Stimulated activated CD8-positive, alpha-beta memory T cell treated with anti-CD3 and anti-CD28 coated beads, Interleukin-7, amount 100 ng/mL, for 4 hours (primary cell): ENCODE measurements at places on chromosomes 5 and 9.

- no peak for DNase-seq
Observed at GRCh38 chr9:112179816-112180215, 4.7 kb upstream of the SUSD1 start.

DNA sequence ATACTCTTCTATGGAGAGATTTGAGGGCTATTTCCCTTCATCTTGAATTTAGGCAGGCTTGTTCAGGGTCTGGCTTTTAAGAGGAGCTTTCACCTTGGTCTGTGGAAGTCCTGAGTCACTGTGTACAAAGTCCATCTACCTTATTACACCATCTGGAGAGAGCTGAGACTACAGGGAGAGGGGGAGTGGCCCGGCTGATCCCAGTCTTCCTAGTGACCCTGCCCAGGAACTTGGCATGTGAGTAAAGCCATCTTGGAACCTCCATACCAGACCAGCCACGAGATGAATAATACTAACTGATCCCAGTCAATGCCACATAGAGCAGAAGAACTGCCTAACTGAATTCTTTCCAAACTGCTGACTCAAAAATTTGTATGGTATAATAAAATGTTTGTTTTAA is 8.4 kb upstream of the IL6ST start:
- DNase-seq = no peak

- no peak for DNase-seq
Observed at GRCh38 chr5:174645677-174646076, 78.7 kb upstream of the MSX2 start.

- DNase-seq = no peak
Observed at GRCh38 chr5:135185481-135186065, 151.5 kb upstream of the PITX1 start.

GRCh38 chr9:130030651-130031127 is 12.3 kb downstream of the FNBP1 start:
- DNase-seq = no peak

- DNase-seq = no peak
Observed at GRCh38 chr9:136552117-136552703, 6.4 kb upstream of the NOTCH1 start.

DNA sequence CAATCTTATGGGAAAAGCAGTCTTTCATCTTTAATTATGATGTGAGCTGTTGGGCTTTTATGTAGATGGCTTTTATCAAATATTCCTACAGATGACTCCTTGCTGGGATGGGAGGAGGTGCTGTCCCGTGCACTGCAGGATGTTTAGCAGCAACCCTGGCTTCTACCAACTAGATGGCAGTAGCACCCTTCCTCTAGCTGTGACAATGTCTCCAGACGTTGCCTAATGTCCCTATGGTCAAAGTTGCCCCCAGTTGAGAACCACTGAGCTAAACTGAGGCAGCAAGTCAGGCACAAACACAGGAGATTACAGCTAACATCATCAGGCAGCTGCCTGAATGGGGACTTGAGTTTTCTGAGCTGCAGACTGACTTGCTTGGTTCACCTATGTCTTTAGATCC is 401.9 kb upstream of the PDE4D start:
- no peak for DNase-seq

DNA sequence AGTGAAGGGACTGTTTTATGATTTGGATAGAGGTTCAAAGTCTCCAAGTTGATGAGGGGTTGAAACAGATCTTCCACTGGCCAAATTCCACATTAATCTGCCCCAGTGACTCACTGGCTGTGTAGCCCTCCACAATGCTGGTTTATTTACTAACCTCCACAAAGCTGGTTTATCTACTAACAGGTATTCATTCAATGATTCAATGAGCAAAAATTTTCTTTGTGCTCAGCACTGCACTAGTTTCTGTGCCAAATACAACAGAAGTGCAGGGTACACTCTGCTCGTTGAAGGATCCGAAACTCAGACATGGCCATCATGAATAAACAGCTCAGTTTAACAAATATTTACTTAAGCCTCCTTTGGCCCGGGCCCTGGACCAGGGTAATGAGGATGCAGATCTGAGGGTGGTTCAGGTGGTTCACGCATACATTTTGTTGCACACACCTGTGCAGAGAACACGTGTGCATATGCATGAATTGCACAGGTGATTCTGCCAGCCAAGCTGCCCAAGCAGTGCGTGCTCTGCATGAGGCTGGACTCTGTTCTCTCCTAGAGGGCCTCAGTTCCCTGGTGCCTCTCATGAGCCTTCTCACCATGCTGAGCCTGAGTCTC is 71.0 kb downstream of the SH3PXD2B start:
- DNase-seq = no peak

- DNase-seq = no peak
Observed at GRCh38 chr5:116553366-116553765, 21.3 kb downstream of the SEMA6A start.

DNA sequence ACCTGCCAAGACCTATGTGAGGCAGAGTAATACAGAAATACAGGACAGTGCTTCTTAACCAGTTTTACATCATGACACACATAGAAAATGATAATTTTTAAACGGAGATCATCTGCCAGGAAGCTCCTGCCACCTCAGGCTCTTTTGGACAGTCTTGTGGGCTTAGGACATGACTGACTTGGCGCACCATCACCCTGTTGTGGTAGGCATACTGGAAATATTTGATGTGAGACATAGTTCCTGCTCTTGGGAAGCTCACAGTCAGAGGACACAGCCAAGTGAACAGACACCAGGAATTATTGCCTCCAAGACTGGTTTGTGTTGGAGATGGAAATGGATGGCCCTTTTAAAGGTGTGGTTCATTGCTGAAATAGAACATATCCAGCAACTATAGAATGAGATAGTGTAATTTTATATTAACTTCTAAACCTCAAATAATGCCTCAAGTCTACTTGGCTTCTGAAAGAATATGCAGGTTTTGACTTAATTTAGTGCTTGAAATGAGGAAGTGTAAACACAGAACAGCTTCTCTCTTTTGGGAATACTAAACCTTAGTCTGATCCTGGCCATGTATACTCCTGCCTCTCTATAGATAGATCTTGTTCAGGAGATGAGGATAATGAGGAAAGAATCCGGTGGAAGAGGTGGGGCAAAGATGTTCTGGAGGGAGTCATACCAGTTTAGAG is 19.7 kb downstream of the CPEB4 start:
- no peak for DNase-seq

GRCh38 chr9:89664896-89665329 is 60.1 kb downstream of the GADD45G start:
- DNase-seq = no peak

- peak; percentile 13 for DNase-seq
Observed at GRCh38 chr5:146877783-146878475, 628 bp downstream of the PPP2R2B start.

DNA sequence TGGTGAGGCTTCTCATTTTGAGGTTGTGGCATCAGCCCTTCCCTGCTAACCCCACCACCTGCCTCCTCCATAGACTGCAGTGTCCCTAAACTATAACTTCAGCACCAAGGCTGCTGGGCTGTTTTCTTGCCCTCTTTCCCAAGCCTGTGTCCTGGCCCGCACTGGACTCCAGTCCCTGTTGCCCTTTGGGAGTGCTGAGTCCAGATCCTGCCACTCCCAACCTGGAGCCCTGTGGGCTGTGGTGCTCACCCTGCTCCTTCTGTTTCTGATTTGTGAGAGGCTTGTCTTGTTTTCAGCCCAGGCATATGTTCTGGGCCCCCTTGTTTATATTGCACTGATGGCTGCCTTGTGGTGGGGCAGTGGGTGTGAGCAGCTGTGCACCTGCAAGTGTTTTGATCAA is 39.7 kb upstream of the RNU6ATAC start:
- no peak for DNase-seq

DNA sequence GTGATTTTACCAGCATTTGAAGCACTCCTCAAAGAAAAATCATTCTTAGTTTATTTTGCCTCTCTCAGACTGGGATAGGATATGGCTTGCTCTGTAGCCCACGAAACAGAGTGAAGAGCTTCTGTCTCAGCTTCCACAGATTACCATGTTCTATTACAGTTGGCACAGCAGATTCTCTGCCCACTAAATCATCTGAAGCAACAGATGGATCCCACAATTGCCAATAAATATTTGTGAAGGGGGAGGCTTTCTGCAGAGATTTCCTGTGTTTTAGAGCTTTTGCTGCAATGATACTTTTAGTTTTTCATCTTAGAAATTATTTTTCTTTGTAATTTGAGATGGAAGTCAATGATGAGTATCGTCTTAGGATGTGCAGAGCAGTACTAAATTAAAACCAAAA is 12.3 kb upstream of the MAP3K1 start:
- DNase-seq = no peak

GRCh38 chr5:140302786-140303639 is at the start of gene PFDN1:
TSS of gene PFDN1 (minus strand) at chr5:140303101. CDS start at chr5:140303073, 28 bp downstream.
- peak; percentile 90 for DNase-seq

- peak; percentile 48 for DNase-seq
Observed at GRCh38 chr5:170225326-170226128, 7.3 kb upstream of the C5orf58 start.

GRCh38 chr5:76305269-76305668 is 97.8 kb upstream of the IQGAP2 start:
- DNase-seq = no peak

DNA sequence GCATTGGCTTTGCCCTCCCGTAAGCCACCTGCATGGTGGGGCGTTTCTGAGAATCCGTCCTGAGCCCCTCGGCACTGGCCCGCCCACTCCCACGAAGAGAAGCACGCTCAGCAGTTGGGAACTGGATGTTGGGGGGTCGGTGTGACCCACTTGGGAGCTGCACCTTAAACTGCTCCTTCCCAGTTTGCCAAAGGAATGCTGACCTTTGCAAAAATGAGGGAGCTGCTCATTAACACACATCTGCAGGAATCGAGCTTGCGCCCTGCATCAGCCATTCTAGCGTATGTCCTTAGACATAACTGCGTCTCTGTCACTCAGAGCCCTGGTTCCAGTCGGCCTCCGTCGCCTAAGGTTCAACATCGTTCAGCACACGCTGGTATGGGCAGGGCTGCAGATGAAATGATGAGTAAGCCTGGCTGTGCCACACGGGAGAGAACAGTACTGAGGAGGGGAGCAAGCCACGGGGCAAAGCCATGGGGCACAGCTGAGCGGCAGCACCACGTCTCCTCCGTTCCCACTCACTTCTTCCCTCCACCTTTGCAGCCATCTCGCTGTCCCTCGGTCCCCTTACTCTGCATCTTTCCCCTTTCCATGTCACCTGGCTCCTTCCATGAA is 28.8 kb upstream of the NCS1 start:
- DNase-seq = no peak

DNA sequence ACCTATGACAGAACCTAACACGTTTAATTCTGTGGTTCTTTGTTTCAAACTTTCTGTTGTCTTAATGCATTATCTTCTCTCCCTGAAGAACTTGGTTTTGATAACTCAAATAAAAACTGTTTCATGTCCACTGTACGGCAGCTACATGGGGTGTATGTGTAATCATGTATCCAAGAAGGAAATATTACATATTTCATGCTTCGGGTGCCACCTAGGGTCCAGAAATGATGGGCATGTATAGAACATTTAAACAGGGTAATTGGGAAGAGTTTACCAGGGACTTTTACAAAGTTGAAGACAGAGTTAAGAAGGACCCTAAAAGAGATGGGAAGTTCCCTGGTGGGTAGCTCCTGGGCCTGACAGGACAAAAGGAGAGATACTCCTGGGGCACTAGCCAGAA is 291.3 kb downstream of the FBXL7 start:
- DNase-seq = no peak

DNA sequence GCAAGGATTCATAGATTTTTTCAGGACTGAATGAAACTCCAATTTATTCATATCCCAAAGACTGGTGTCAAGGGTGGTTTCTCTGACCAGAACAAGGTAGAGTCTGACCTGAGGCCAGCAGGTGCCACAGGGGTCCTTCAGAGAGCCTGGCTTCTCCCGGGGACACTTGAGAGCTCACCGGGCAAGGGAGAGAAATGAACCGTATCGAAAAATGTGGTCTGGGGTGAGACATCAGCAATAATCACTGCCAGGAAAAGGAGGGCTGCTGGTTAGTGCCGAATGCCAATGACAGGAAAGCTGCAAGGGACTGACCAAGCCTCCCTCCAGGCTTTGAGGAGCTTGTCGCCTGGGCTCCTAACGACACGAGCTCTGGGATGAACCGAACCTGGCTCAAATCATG is 142.7 kb downstream of the TTLL11 start:
- DNase-seq = no peak

DNA sequence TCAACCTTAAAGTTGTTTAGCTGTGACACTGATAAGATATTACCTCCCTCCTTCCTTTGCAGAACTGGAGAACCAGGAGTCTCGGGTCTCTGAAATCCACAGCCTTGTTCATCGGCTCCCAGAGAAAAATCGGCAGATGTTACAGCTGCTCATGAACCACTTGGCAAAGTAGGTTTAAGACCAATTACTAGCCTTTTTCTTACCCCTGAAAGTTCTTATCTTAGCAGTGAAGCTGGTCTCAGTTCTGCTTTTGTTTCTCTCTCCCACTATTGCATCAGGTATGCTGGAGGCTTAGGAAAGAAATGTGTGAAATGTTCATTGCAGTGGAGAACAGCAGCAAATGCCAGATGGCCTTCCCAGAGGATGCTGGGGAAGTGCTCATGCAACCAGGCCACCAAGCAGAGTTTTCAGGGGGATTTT is 287.4 kb downstream of the ARHGAP26 start:
- no peak for DNase-seq

DNA sequence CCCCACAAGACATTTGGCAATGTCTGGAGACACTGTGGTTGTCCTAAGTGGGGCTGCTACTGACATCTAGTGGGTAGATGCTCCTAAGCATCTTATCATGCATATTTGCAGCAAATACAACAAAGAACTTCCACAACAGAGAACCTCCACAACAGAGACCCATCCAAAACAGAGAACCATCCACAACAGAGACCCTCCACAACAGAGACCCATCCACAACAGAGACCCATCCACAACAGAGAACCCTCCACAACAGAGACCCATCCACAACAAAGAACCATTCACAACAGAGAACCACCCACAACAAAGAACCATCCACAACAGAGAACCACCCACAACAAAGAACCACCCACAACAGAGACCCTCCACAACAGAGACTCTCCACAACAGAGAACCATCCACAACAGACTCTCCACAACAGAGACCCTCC is 32.8 kb downstream of the ARPC5L start:
- DNase-seq = peak; percentile 17

DNA sequence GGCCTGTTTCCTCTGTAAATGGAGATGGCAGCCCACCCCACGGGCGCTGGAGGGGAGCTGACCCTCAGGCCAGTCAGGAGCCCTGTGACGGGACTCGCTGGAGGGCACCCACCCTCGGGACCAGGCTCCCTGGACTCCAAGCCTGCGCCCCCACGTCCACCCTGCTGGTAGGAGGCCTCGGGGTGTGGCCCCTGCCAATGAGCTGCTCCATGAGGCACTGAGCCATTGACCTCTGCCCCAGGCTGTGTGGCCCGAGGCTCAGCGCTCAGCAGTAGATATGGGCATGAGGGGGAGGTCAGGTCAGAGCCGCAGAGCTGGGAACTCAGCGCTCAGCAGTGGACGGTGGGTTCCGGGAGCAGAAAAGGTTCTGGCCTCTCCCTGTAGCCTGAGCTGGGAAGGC is 52.3 kb upstream of the EGFL7 start:
- DNase-seq = no peak

DNA sequence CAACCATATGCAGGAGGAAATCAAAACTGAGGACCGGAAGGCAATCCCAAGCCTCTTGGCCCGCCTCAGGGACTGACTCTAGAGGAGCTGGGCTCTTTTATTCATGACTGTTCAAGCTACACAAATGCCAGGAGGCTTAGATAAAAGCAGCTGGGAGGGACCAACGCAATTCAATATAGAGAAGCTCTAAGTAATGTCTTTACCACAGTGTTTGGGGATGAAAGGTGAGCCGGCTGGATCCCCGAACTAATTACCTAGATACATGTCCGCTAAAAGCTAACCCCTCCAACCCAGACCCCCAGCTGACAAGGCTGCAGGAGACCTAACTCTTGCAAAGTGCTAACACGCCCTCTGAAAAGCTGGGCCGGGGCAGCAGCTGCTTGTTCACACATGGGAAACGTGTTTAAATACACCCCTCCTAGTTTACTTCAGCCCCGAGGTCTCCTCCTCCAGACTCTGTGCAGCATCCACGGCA is 67.5 kb downstream of the TLE1 start:
- no peak for DNase-seq
